ENCODE measurements at places on chromosomes 12 and 14. TPM values are rescaled to one million over a fixed set of nuclear protein-coding genes. Genes with fewer than 3 reads are reported as not detected.

DNA sequence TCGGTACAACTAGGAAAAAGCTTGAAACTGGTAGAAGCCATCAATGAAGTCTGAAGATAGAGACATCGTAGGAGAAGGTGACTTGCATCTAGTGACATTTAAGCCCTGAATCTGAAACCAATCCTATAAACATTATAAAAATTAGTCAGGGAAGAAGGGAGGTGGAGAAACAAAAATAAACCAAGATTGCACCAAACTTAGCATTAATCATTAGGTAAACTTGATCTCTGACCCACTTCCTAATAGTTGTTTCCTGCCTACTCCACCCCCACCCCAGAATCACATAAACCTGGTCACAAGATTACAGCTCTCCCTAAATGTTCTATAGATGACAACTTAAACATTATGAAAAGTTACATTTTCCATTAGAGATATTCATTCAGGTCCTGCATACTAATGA lies 40.4 kb downstream of the TSPAN19 start:
- DNase-seq = no peak

GRCh38 chr12:54596526-54596946 lies 8.1 kb upstream of the PPP1R1A start:
- DNase-seq = peak; percentile 77

DNA sequence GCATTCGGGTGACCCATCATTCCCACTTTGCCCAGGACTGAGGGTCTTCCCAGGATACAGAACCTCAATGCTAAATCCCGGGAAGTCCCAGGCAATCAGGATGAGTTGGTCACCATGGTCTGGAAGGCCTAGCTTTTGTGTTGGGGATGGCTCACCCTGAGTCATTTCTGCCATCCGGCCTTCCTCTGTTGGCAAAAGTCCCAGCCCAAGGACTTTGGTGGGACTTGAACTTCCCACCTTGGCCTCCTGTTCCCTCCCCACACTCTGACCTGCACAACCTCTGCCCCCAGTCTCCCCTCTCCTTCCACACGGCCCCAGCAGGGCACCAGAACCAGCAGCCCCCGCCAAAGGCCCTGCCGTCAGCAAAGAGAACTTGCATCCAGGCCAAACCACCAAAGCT lies 24.6 kb upstream of the NCOR2 start:
- DNase-seq = no peak

- DNase-seq = no peak
Measured at GRCh38 chr12:53102883-53103807, at the start of gene SOAT2. Gene SOAT2 (plus strand): TSS chr12:53103486. CDS start chr12:53103578, 92 bp downstream.

DNA sequence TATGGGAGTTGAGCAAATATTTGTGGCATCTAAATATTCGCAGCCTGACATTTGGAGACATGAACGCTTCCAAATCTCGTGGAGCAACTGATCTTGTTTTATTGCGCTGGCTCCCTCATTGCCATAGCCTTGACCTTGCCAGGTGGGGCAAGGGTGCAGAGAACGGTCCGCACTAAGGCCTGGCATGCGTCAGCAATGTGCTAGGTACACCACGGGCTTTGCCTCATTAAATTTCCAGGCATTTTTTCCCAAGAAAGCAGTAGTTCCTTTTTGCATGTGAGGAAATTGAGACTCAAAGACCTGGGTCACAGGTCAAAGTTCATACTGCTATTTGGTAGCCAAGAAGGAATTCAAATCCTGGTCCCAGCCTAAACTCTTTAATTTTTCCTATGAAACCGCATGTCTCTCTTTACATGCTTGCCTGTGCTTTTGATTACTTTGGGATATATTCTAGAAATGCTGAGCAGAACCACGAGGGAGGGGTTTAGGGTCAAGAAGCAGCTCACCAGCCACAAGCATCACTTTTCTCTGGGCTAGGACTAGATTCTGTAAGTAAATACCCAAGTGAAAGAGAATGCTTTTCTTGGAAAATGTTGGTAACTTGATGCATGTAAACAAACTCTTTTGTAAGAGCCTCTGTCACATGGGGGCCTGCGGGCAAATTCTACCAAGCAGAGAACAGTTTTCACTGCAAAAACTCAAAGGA lies 891.6 kb downstream of the VRK1 start:
- no peak for DNase-seq

GRCh38 chr12:75457191-75457590 lies 23.4 kb upstream of the GLIPR1 start:
- no peak for DNase-seq

GRCh38 chr12:95809000-95809680 lies 18.6 kb upstream of the NTN4 start:
- DNase-seq = no peak

DNA sequence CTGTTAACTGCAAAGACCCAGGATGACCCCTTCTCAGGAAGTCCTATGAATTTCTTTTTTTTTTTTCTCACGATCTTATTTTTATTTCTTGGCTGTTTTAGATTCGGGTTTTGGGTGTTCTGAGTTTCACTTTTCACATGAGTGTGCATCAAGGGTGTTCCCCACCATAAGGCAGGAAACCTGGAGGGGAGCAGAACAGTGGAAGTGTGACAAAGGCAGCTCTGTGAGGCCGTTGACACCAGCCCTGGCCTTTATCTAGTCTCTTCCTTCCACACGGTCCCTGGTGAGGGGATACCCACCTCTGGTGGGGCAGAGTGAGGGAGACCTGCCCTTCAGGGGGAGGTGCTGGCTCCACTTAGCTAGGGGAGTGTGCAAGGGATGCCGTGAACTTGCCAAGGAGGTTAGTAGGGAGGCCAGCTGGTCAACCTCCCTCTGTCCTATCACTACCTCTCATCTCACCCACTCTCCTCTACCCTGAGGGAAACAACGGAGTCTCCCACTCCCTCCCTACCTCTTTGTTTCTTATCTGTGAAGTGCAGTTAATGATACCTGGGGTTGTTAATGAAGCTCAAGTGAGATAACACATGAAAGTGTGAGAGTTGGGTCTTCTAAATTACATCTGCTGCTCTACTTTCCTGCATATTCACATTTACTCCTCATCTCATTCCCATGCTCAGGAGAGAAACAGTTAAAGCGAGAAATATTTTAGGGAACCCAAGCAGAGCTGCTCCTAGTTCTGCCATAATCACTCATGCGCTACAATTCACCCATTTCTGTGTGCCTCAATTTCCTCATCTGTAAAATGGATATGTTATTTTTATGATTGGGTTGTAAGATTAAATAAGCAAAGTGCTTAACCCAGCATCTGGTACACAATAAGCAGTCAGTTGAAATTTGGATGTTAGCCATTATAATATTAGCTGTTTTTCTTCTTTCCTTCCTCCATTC lies 4.4 kb upstream of the GALNT6 start:
- no peak for DNase-seq

DNA sequence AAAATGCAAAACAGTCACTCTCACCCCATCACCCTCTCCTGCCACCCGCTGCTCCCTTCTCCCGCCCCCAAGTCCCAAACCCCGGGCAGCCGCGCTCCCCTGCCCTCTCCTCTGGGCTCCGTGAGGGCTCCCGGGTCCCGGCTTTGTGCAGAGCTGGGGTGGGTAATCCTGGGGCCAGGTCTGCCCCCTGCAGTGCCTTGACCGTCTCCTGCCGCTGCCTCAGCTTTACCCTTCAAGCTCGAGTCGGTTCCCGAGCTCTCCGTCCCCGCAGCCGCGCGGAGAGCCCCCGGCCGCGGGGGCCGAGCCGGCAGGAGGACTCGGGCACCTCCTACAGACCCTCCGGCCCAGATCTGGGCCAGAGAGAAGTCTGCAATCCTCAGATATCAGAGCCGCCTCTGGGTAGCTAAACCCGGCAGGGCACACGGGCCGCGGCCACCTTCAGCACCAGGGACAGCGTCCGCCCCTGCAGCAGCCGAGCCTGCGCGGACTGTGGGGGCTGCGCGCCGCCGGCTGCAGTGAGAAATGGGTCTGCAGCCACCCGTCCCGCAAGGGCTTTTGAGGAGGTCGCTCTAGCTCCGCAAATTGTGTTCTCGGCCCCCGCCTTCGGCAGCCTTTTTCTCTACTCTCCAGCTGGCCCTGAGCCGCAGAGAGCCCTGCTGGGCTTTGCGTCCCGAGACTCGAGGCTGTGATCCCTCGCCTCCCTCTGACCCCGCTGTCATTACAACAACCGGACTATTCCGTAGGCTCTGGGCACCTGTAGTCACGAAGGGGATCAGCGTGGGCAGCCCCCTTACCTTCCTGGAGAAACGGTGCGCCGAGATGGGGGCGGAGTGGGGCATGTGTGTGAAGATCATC lies 1.2 kb downstream of the PRMT8 start:
- DNase-seq = peak; percentile 76

- no peak for DNase-seq
Measured at GRCh38 chr12:62006076-62006732, 254.0 kb upstream of the USP15 start.

DNA sequence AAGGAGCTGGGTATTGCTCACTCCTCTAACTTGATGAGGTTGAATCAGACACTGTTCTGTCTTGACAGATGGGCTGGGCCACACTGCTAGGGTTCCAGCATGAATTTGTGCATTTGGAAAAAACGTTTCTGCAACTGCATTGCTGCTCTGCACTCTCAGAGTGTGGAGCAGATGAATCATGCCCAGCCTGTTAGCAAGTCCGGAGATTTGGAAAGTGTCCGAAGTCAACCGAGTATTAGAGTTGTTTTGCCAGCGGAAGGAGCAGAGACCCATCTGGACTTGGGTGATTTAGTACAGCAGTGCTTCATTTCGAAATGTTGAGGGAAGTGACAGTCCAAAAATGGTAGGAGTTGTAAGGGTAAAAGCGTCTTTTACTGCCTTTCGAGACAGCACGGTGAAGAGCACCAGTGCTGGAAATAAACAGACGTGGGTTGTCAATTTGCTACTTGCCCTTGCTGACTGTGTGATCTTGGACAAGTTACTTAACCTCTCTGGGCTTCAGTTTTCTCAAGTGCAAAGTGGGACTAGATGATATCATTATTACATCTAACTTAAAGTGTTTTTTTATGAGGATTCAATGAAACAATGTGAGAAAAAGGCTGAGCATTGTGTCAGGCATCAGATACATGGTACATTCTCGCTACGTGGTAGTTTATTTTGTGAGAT lies 139.5 kb downstream of the CHST11 start:
- peak; percentile 36 for DNase-seq

DNA sequence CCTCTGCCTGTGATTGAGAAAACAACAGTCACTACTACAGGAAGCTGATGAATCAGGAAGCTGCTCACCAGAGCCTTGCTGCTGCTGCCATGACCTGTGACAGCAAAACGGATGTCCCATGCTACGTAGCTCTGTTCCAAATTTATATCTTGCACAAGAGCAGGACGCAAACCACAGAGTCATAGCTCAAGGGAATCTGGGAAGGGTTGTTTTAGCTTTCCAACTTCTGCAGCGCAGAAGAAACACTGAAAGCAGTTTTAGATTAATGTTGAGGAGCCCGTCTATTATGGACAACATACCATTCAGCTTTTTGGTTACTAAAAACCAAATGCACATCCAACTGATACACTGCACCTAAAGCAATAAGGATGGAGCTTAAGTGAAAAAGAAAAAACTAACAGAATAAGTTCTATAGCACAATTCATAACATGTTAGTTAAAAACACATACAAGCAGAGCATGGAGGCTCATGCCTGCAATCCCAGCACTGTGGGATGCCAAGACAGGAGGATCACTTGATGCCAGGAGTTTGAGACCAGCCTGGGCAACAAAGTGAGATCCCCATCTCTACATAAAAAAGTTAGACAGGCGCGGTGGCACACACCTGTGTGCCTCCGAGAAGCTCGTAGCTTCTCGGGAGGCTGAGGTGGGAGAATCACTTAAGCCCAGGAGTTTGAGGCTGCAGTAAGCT lies 1.7 kb upstream of the ANKRD33 start:
- peak; percentile 66 for DNase-seq

- no peak for DNase-seq
Measured at GRCh38 chr14:66247662-66248193, 238.4 kb upstream of the CCDC196 start.

DNA sequence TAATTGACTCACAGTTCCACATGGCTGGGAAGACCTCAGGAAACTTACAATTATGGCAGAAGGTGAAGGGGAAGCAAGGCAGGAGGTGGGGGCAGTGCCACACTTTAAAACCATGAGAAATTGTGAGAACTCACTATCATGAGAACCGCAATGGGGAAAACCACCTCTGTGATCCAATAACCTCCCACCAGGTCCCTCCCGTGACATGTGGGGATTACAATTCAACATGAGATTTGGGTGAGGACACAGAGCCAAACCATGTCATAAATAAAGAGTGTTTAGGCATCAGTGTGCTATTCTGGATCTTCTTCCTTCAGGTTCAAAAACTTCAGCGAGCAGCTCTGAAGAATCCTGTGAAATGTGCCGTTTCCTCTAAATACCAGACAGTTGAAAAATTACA lies 9.7 kb downstream of the DDX47 start:
- DNase-seq = no peak

GRCh38 chr14:25050269-25051150 lies 563 bp upstream of the STXBP6 start:
- no peak for DNase-seq

DNA sequence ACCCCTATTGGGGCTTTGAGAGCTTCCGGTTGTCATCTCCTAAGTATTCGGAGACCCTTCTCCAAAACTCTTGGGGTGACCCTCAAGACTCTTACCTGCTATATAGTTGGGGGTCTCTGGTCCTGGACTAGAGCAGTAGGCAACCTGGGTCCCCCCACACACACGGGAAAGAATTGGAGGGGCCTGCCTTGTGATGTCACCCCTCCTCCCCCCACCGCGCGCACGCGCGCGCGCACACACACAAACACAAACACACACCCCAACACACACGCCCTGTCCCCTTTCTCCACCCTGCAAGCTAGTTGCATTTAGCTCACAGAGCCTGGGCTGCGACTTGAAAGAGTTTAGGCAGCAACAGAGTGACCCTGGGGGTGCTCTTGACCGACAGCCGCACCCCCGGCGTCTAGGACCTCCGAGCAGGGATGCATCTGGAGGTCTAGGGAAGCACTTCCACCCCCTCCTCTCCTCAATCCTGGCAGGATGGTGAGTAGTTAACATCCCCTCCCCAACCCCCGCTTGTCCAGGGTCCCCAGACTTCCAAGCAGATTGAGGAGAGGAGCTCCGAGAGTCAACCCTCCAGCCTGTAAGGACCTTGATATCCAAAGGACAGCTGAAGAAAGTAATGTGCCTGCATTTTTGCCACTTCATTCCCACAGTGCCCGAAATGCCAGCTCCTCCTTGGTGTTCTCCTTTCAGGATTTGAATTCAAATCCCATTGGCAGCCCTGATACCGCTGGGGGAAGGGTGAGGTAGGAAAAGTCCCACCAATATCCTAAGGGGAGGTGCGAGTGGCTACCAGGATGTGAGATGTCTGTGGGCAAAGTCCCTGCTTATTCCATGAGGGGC lies 1.4 kb upstream of the DNAJC14 start:
- peak; percentile 84 for DNase-seq

Gene E2F7
- total RNA-seq = 0.07 TPM

Gene EIF2S3B
- not detected for total RNA-seq

Gene NGB
- total RNA-seq = not detected

Gene KRT7
- 0.69 TPM for total RNA-seq

Gene DIO2
- 7.2 TPM for total RNA-seq
